ENCODE measurements at places on chromosomes 4 and X. TPM values are rescaled to one million over a fixed set of nuclear protein-coding genes. Genes with fewer than 3 reads are reported as not detected.

Gene VSIG4
- 6.2 TPM for polyA plus RNA-seq

Gene DMD
- 14.0 TPM for polyA plus RNA-seq

Gene ARL9
- 1.1 TPM for polyA plus RNA-seq

Gene ANKRD17
- 56.0 TPM for polyA plus RNA-seq

Gene CT83
- polyA plus RNA-seq, result not detected

Gene ENPP6
- 9.8 TPM for polyA plus RNA-seq

Gene CLNK
- polyA plus RNA-seq, result 0.77 TPM

Gene CSAG3
- polyA plus RNA-seq, result not detected

Gene BBS12
- polyA plus RNA-seq, result 14.3 TPM

Gene FAM9B
- polyA plus RNA-seq, result 0.21 TPM

Gene TKTL1
- 0.49 TPM for polyA plus RNA-seq

Gene GASK1B
- polyA plus RNA-seq, result 27.9 TPM

Gene CDKL2
- 11.9 TPM for polyA plus RNA-seq

Gene ATP8A1
- polyA plus RNA-seq, result 27.6 TPM

Gene EPHA5
- 0.65 TPM for polyA plus RNA-seq

Gene GLUD2
- 6.4 TPM for polyA plus RNA-seq

Gene FAM114A1
- polyA plus RNA-seq, result 32.3 TPM

Gene NKX3-2
- polyA plus RNA-seq, result 0.06 TPM

Gene RPS6KA6
- 20.4 TPM for polyA plus RNA-seq
